ENCODE measurements at places on chromosomes 3 and 15.

GRCh38 chr3:101262393-101263240, 57.8 kb downstream of the IMPG2 start:
- no peak for DNase-seq

GRCh38 chr15:48175126-48175525, 3.0 kb downstream of the MYEF2 start:
- DNase-seq: no peak

DNA sequence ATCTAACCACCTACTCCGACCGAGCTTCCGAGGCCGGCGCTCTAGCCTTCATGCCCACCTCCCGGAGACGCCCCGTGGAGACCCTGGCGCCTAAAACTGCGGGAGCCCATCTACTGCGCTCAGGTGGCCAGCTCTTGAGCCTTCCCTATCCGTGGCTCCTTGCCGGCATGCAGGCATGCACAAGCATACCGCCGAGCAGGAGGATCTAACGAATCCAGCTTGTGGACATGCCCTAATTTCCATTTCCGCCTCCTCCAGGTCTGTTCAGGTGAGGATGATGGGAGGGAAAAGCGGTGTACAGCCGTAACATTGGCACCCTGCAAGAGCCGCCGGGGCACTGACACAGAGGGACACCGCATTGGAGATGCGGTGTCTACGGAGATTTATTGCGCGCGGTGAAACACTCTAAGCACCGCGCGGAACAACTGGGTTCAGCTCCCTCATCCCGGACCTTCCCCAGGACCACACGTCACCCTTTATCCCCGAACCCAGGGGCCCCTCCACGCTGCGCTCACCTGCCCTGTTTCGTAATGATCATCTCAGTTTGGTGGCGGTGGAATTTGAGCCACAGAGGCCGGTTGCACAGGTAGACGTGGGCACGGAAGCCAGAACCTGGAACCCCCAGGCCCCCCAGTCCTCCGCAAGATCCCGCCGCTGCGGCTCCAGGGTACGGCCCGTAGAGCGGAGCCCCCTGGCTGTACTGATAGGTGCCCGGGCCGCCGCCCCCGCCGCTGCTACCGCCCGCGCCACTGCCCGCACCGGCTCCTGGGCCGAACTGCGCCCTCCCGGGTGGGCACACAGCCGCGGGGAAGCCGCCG, 1.0 kb downstream of the EOMES start:
- no peak for DNase-seq

DNA sequence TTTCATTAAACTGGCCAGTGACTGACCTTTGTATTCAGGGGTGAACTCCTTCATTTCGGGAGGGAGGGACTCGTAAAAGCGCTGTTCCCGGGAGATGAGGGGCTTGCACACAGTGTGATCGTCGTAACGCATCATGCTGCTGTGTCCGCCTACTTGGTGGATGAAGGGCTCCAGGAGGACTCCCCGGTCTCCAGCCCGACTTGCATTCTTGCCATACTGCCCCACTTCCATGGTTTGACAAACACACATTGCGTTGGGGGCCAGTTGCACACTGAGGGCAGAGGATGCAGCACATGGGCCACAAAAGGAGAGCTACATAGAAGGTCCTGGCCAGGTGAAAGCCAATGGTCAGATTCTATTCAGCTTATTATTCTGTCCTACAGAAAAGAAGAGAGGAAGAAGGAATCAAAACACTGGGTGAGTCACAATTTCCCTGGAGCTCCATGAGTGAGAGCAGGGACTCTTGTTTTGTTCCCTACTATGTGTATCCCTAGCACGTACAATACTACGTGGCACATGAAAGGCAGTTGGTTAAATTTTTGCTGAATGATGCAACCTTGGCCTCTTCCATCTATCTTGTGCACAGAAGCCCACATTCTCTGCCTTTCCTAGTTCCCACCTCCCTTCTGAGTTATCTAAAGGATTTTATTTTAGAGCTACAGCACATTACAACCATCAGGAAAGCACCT, 24.2 kb upstream of the GMPPB start:
- DNase-seq: no peak

Data from stimulated activated CD4-positive, alpha-beta T cell treated with anti-CD3 and anti-CD28 coated beads, Interleukin-1b, Interleukin-23, amount 100 ng/mL, for 4 hours (primary cell).